ENCODE measurements at places on chromosomes 6 and 20.

DNA sequence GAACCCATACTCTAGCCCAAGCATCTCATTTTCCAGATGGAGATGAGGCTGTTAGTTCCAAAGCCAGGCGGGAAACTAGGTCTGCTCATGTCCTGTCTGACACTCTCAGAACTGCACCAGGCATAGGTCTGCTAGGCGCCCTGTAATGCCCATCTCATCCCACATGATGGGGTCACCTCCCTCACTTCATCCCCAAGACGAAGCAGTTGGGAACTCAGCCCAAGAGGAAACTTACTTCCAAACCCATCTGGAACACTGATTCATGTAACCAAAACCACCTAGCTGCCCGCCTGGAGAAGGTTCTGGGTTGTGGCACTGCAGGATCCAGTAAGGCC is 119.4 kb upstream of the PRND start:
- no peak for DNase-seq

DNA sequence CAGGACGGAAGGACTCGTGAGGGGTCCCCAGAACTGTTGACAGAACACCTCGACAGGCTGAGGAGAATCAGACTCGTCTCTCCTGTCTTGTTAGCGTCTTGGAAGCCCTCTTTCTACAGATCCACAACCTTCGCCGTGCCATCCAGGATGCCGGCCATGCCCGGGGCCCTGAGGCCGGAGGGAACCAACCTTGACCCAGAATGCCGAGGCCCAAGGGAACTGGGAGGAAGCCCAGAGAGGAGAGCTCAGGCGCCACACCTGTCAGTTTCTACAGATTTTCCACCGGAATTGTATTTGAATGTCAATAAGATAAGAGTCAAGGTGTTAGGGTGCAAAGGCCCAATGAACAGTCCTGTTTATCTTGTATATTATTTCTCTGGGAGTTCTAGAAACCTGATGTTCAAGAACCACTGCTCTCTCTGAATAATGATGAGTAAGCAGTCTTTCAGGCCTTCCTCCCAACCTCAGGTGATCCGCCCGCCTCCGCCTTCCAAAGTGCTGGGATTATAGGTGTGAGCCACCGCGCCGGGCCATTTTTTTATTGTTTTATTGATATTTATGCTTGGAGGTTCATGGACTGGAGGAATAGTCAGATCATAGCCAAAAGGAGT is 799 bp upstream of the ME1 start:
- DNase-seq: no peak

GRCh38 chr6:3885262-3886036 is 36.3 kb downstream of the FAM50B start:
- DNase-seq: no peak

DNA sequence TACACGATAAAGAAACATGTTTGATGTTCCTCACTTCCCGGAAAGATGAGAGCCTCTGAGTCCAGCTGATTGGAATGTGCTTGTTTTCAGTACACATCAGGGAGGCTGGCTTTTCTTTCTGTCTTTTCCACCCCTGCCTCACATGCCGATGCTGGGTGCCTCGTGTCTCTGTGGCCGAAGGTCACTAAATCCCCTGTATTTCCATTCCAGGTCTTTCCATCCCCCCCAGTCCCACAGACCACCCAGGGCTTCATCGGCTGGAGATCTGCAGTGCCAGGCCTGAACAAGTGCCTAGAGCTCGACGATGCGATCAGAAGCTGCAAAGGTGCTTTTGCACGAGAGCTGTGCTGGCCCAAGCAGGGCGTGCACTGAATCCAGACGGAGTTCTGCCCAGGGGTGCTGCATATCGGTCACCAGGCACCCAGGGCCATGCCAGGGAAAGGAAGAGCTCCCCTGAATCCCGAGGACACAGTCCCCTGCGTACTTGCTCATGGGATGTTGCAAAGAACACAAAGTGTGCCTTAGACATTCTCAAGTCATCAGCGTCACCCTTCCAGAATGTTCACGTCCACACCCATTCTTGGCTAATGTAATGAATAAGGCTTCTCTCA is 67.9 kb downstream of the ANKRD60 start:
- DNase-seq: no peak

- no peak for DNase-seq
Measured at GRCh38 chr6:35727231-35727934, 9.4 kb upstream of the ARMC12 start.

DNA sequence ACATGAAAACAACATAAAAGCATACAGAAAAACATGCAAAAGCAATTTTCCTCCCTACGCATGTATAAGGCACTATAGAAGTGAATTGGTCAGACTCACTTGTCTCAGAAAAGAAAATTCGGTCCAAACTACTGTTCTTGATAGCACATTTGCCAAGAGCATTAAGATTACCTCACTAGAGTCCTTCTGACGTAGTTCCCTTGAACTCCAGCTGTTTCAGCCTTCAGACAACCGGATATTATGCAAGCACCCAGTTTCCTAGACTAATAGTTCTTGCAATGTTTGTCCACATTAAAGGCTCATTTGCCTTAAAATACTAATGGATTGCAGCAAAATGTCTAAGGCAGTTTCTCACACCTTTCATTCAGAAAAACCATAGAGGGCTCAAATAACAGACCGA is 2.5 kb upstream of the CASS4 start:
- no peak for DNase-seq

- no peak for DNase-seq
Measured at GRCh38 chr6:128487055-128487454, 33.3 kb downstream of the PTPRK start.

DNA sequence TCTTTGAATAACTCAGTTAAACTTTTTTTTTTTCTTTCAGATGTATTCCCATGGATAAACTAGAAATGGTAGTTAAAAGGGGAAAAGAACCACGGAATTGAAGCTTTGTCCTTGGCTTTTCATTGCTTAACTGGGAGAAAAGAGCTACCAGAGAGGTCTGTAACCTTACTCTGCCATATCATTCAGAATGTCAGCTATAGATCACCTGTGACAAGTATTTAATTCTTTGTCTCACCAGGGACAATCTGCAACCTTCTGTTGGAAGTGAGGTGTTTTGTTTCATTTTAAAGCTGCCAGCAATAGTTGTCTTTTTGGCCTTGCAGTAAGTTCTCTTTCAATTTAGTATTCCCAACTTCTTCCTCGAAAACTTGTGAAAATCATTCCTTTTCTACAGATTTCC is 618.4 kb downstream of the FRK start:
- DNase-seq: no peak

DNA sequence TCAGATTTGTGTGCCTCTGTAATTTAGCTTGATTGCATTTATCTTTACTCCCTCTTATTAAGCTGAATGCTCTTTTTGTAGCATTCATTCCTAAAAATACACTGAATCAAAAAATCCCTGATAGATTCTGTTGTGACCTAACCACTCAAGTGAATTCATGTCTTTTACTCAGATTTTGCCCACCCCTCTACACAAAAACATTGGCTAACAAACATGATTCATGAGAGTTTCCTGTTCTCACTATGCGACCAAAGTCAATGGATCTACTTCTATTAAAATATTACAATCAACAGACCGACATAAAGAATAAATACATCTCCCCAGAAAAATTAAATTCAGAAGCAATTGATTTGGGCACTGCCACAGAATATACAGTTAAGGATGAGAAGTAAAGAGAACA is 99.5 kb upstream of the THEMIS start:
- no peak for DNase-seq

DNA sequence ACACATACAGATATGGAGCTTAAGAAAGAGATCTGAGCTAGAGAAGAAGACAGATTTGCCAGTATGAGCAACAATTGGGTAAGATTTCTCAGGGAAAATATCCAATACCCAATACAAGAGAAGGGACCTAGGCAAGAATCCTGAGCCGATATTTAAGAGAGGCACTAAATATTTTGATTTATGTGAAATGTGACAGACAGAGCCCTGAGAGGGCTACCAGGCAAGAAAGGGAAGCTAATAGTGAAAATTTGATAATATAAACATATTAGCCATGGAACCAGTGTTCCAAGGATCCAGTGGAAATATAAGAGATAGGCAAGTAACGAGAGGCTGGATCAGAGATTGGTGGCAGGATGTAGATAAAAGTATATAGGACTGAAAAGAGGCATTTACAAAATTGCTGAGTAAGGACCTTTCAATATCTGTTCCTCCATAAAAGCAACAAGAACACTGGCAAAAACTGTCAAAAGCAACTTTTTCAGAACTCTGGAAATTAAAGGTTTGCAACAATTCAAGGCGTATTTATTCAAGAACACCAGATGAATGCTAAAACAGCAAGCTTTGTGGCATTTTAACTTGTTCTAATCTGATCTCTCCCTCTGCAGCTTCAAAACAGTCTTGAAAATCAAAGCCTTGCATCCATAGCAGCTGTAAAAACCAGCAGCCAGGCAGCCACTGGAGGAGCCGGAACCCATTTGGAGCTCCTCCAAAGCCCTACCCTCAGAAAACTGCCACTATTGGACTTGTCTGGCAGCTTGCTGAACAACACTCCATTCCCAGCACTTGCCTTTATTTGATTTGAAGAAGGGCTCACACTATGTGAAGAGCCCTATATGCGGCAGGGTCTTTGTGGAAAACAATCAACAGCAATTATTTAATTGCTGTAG is 58.8 kb downstream of the REV3L start:
- DNase-seq: no peak

GRCh38 chr6:85496009-85496579 is 46.2 kb downstream of the NT5E start:
- no peak for DNase-seq

DNA sequence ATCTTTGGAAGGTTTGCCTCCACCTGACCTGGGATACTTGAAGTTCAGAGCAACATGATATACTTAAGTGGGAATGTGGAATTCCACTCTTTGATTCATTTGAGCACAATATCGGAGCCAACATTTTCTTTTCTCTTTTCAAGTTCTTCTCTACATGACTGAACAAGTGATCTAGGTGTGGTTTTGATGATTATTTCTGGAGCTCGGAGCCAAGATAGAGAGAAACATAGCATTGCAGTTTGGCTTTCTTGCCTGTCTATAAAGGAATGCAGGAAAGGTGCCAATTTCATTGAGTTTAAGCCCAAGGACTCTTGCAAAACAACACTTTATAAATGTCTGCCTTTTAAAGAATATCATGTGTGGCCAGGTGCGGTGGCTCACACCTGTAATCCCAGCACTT is 124.2 kb upstream of the FAM83B start:
- no peak for DNase-seq

- DNase-seq: no peak
Measured at GRCh38 chr6:117553142-117553541, 49.2 kb downstream of the GOPC start.

Data from stimulated activated CD4-positive, alpha-beta T cell treated with anti-CD3 and anti-CD28 coated beads, Interleukin-1b, Interleukin-23, amount 100 ng/mL, for 24 hours (primary cell).